Activated T-helper 1 cell treated with anti-CD3 and anti-CD28 coated beads, Interleukin-12 subunit alpha, Interleukin-12 subunit beta, Interleukin-2, Interleukin-4 antibody, amounts not matched to agents 30 ng/mL and 10 ng/mL and 1 ng/mL, durations not matched to agents 14 hours and 24 hours and 36 hours (primary cell): ENCODE measurements at places on chromosomes 16 and 17.

DNA sequence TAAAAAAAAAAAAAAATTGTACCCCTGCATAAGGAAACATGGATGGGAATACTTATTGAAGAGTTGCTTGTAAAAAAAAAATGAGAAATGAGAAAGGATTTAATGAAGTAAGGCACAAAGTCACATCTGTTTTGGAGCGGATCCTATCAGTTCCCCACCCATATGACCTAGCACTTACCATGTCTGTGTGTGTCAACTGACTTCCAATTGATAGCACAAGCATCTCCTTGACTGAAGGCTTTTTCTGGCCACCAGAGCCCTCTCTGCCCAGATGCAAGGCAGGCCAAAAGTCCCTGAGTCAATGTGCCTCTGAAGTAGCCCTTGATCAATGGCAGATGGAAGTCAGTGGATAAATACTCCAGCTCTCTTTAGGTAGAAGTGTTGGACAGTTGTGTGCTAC, 13.4 kb upstream of the NLK start:
- DNase-seq: no peak
- no peak overlapping the region for H3K4me3 ChIP-seq
- peaks cover 9% of the 10 kb centered on the region for H3K27me3 ChIP-seq
- H3K27ac ChIP-seq: no peak overlapping the region
- no peaks in the 10 kb centered on the region for H3K4me1 ChIP-seq

DNA sequence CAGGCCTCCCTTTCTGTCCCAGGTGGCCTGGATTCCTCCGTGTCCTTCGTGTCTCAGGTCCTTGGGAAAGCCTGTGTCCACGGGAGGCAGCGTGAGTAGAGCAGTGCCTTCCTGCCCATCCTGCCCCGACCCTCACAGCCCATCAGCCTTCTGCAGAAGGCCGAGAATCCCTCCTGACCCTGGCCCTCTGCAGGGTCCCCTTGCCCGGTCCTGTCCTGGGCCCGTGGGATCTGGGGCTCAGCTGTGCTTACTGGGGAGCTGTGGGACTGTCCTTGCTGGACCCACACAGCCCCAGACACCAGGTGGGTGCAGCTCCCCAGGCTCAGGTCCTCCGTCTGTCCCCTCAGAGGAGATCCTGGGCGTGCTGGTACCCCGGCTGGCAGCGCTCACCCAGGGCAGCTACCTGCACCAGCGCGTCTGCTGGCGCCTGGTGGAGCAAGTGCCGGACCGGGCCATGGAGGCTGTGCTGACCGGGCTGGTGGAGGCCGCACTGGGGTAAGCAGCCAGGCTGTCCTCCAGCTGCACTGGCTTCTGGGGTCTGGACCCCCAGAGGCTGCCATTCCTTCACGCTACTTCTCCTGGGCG, 3.9 kb downstream of the TELO2 start:
- no peak for DNase-seq
- peaks cover 8% of the 10 kb centered on the region for H3K4me1 ChIP-seq
- peaks cover 13% of the 10 kb centered on the region for H3K36me3 ChIP-seq
- H3K27ac ChIP-seq: no peak overlapping the region

- no peak for DNase-seq
- H3K27me3 ChIP-seq: peaks cover 4% of the 10 kb centered on the region
- H3K27ac ChIP-seq: no peak overlapping the region
- H3K4me1 ChIP-seq: no peaks in the 10 kb centered on the region
- H3K4me3 ChIP-seq: no peak overlapping the region
These were observed 415.0 kb upstream of the XYLT1 start for GRCh38 chr16:17885659-17886207.

DNA sequence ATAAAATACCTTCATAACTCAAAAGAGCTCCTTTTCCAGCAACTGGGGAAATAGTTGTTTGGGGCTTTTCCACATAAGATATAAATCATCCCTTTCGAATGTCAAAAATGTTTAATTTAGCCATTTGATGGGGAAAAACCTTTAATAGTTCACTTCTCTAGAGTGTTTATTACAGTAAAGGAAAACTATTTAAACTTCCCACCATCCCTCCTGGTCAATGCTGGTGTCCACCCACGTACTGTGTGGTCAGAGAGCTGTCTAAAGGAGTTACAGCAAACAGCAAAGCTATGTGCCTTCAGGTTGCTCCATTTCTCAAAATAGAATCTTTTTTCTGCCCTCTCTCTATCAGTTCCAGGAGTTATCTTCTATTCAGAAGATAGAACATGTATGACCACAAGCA, 33.5 kb downstream of the KANSL1 start:
- H3K27ac ChIP-seq: no peak overlapping the region
- H3K27me3 ChIP-seq: no peaks in the 10 kb centered on the region
- peaks cover 20% of the 10 kb centered on the region for H3K36me3 ChIP-seq
- peaks cover 80% of the 10 kb centered on the region for H3K4me1 ChIP-seq
- DNase-seq: no peak

GRCh38 chr17:67290711-67291291, 45.8 kb upstream of the HELZ start:
- H3K4me1 ChIP-seq: peaks cover 3% of the 10 kb centered on the region
- no peak overlapping the region for H3K27ac ChIP-seq
- no peak overlapping the region for H3K4me3 ChIP-seq
- no peaks in the 10 kb centered on the region for H3K36me3 ChIP-seq

DNA sequence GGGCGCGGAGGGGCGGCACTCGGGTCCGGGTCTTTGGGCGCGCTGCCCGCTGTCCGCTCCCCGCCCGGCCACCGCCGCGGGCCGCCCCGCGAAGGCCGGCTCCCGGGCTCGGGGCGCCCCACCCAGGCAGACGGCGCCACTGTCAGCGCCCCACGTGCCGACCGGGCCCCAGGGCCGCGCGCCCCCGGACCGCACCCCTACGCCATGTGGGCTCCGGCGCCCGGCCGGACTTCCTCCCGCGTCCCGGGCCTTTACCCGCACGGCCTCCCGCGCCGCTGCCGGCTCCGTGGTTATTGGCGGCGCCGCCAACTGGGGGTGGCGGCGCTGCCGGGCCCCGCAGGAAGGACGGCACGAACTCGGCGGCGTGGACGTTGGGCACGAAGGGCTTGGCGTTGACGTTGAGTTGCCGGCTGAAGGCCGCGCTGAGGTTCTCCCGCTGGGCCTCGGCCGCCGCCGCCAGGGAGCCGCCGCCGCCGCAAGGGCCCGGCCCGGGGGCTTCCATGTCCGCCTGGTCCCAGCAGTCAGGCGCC, 577 bp downstream of the GSPT1 start:
- DNase-seq: peak; percentile 38
- peaks cover 15% of the 10 kb centered on the region for H3K36me3 ChIP-seq
- peaks cover 8% of the 10 kb centered on the region for H3K27me3 ChIP-seq

DNA sequence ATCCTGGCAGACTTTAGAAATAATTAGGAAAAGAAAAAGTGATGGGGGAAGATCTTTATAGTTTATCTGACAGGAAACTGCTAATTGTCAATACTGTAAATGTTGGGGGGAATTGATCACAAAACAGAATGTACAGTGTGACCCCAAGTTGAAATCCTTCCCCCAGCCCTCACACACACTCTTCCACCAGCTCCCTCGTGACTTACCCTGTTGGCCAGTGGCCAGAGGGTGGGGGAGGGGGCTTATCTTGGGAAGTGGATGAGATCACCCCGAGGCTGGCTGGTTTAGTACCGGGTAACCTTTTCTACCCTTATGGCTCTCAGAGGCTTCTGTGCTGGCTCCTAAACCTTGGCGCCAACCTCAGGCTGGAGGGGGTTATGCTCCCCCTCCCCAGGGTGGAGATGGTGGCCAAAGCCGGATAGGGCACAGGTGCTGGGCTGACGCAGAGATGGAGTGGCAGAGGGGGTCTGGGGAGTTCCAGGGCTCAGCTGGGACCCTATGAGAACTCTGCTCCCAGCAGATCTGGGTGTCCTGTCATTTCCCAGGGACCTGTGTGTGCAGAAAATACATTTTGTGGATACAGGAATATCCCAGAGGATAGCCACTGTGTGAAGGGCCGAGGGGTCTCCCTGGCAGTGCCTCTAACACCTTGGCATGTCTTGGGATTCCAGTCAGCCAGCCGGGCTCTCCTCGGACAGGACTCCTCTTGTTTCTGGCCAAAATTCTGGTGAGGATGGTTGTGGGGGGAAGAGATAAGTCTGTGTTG, 18.6 kb downstream of the CDH16 start:
- peaks cover 1% of the 10 kb centered on the region for H3K36me3 ChIP-seq
- no peak for DNase-seq
- H3K27ac ChIP-seq: no peak overlapping the region
- peaks cover 2% of the 10 kb centered on the region for H3K4me1 ChIP-seq
- no peak overlapping the region for H3K4me3 ChIP-seq
- peaks cover 2% of the 10 kb centered on the region for H3K27me3 ChIP-seq

GRCh38 chr16:57501492-57501891, 15.2 kb upstream of the DOK4 start:
- H3K27me3 ChIP-seq: peaks cover 2% of the 10 kb centered on the region
- no peak for DNase-seq
- peak overlapping the region; percentile 26 for H3K27ac ChIP-seq
- H3K4me1 ChIP-seq: peaks cover 10% of the 10 kb centered on the region
- H3K4me3 ChIP-seq: no peak overlapping the region
- no peaks in the 10 kb centered on the region for H3K36me3 ChIP-seq
